ENCODE measurements at places on chromosomes 6 and 20.

DNA sequence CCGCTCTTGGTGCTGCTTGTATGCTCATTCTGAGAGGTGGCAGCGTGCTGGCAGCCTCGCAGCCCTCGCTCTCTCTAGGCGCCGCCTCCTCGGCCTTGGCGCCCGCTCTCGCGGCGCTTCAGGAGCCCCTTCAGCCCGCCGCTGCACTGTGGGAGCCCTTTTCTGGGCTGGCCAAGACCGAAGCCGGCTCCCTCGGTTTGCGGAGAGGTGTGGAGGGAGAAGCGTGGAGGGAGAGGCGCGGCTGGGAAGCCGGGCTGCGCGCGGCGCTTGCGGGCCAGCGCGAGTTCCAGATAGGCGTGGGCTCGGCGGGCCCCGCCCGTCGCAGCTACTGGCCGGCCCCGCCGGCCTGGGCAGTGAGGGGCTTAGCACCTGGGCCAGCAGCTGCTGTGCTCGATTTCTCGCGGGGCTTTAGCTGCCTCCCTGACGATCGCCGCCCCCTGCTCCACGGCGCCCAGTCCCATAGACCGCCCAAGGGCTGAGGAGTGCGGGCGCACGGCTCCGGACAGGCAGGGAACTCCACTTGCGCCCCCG, 19.5 kb upstream of the FAM8A1 start:
- DNase-seq = no peak

- DNase-seq = no peak
These were observed 9.9 kb upstream of the KIF25 start for GRCh38 chr6:167987396-167988153.

DNA sequence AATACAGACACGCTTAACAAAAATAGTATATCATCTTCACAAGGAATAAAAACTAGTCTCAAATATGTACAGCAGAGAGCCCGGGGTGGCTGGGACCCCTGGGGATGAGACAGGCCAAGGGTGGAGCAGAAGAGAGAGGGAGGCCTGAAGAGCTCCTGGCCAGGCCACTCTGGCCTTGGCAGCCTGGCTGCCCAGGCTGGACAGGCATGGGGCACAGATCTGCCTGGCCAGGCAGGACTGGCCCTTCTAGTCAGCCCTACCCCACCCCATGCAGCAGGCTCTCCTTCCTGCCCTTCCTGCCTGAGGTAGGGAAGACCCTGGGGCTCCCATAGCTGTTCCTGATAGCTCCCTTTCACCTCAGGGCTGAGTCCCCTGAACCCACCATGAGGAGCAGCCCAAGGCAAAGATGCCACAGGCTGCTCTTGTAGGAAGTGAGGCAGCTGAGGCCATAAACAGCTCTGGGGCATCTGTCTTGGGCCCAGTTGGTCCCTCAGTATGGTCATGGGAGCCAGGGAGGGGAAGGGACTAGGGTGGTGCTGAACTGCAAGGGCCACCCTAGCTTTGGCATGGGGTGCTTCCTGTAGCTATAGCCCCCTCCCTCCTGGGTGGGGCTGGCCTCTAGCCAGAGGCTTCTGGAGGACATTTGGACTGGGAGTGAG, 27.1 kb downstream of the COX4I2 start:
- no peak for DNase-seq

GRCh38 chr6:106070636-106071035, 15.5 kb upstream of the PRDM1 start:
- DNase-seq = no peak

GRCh38 chr6:45822246-45822812, 193.3 kb downstream of the CLIC5 start:
- no peak for DNase-seq

GRCh38 chr20:25279403-25279802, 31.5 kb downstream of the PYGB start:
- DNase-seq = no peak

GRCh38 chr20:41030531-41031242, 2.1 kb downstream of the TOP1 start:
- no peak for DNase-seq

GRCh38 chr6:33163540-33163939, 28.7 kb downstream of the COL11A2 start:
- DNase-seq = no peak

DNA sequence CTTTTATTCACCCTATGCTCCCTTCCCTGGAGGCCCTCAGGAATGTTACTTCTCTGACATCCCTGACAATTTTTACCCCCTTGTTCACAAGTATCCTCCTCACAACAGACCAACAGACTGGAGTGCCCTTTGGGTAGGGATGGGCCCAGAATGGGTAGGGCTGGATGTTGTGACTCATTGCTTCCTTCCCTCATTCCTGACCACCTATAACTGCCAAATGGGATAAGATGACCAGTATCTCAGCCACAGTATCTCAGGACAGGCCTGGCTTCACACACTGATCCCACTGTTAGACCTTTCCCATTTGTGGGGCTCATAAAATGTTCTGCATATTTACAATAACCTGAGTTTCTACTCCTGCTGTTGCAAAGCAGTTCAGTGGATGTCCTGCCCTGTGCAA, 223.0 kb upstream of the LRFN2 start:
- DNase-seq = no peak

DNA sequence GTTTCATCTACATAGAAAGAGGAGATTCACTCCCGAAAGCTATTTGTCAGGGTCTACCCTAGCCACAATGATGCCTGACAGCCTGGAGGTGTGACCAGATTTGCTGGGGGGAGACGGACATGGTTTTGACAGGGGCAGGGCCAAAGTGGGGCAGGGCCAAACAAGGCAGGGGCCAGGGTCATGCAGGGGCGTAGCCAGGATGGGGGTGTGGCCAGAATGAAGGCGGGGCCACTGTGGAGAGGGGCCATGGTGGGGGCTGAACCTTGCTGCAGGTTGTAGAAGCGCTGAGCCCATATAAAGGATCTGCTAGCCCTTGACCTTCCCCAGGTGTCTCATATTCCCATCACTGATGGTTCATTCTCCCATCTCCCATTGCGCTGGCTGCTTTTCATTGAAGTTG, 184.1 kb upstream of the SULF2 start:
- DNase-seq = no peak

DNA sequence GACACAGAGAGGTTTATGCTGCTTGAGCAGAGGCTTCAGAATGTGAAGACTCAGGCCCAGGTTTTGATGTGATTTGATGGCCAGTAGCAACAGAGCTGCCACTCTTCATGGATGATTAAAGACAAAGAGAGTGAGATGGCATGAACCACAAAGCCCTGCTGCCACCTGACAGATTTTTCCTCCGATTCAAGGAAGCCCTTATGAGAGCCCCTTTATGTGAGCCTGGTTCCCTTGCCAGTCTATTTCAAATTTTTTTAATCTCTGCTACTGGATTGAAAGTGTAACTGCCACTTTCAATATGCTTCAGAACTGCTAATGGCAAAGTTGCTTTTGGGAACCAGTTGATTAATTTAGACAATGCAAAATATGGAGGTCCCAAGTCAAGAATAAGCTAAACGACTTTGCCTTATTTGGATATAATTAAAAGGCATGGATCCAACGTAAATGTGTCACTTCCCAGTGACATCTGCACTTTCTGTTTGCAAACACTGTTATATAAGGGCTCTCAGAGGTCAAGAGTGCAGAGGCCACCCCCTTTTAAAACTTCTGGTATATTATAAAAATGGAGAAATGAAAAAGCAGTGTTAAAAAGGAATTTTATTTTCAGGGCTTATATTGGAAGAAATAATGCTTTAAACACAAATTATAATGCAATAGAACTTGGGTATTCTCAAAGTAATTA, 238.9 kb upstream of the FLRT3 start:
- DNase-seq = no peak

All from NCI-H1048 (cell line).